ENCODE measurements at places on chromosomes 12 and 14. TPM values are rescaled to one million over a fixed set of nuclear protein-coding genes. Genes with fewer than 3 reads are reported as not detected.
A peak's percentile ranks its signal among the peaks of the same experiment; 100 is the strongest.

GRCh38 chr12:65306366-65307168 lies 28.1 kb downstream of the MSRB3 start:
- DNase-seq = no peak
- H3K4me1 ChIP-seq = peaks cover 39% of the 10 kb centered on the region
- no peak overlapping the region for H3K4me3 ChIP-seq
- H3K27ac ChIP-seq = peak overlapping the region; percentile 34
- H3K27me3 ChIP-seq = no peaks in the 10 kb centered on the region

DNA sequence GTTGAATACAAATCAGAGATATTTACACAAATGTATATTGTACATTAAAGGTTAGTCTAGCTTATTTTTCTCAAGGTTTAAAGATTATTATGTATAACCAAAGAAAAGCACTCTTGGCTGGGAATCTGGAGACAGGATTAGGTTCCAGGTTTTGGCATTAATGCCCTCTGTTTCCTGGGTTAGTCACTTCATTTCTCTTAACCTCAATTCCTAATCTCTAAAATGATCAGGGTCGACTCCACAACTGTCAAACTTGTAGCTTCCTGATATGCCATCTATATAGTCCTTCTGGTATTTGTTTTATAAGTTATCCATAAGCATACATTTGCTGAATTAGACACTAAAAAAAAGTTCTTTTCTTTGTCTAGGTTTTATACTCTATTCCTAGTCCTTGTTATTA lies 2.6 kb downstream of the ITPR2 start:
- H3K4me1 ChIP-seq = peaks cover 5% of the 10 kb centered on the region
- no peaks in the 10 kb centered on the region for H3K27me3 ChIP-seq
- H3K36me3 ChIP-seq = no peaks in the 10 kb centered on the region

DNA sequence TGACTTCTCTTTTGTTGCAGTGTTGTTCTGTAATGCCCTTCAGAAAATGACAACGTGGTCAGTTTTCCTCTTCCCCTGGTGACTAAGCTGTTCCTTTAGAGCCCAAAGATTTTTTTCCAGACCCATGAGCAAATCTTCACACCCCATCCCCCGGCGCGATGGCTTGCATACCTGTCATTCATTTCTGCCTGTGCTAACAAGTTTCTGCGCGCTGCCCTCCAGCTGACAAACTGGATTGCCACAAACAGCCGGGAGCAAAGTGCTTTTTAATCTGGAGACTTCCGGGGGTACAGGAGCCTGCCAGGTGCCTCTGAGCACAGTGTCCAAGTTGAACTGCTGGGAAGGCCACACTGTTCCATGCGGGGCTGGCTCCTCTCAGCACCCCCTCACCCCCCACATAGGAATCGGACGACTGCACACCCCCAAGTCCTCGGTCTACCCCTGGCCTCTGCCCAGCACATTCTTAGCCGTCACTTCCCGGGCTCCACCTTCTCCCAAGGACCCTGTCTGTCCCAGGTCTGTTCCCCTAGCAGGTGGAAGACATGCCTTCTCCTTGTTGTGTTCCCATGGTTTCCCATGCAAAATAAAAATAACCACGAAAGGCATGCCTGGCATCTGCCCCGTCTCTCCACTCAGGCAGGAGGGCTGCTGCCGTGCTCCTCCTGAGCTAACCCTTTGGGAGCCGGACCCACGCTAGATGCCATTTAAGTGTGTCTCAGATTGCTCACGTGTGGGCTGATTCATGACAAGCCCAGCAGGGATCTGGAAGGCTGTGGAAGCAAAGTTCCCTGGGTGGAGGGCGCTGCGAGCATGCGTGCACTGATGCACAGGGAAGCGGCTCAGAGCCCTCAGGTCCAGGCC lies 14.1 kb downstream of the RILPL1 start:
- peaks cover 71% of the 10 kb centered on the region for H3K36me3 ChIP-seq
- H3K4me3 ChIP-seq = no peak overlapping the region
- no peaks in the 10 kb centered on the region for H3K27me3 ChIP-seq
- DNase-seq = peak; percentile 79
- H3K4me1 ChIP-seq = peaks cover 3% of the 10 kb centered on the region

Gene SLCO1C1
- polyA plus RNA-seq = 0.20 TPM

- H3K4me1 ChIP-seq = no peaks in the 10 kb centered on the region
- no peak for DNase-seq
- no peak overlapping the region for H3K4me3 ChIP-seq
- H3K27me3 ChIP-seq = no peaks in the 10 kb centered on the region
Observed at GRCh38 chr14:77276959-77277358, 6.0 kb upstream of the NGB start.

Gene ERC1
- polyA plus RNA-seq = 8.3 TPM

DNA sequence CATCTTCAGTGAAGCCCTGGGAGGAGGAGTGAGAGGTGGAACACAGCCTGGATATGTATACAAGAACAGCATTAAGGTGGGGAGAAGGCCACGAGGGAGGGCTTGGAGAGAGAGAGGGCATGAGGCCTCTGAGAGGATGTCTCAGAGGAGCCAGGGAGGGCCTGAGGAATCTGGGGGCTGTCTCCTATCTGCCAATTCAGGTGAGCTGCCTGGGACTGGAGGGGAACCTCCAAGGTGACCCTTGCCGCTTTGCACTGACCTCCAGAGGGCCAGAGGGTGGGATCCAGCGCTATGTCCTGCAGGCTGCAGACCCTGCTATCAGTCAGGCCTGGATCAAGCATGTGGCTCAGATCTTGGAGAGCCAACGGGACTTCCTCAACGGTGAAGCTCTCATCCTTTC lies 4.4 kb downstream of the ARHGEF25 start:
- no peak for DNase-seq
- peaks cover 39% of the 10 kb centered on the region for H3K27me3 ChIP-seq
- H3K4me1 ChIP-seq = peaks cover 49% of the 10 kb centered on the region

DNA sequence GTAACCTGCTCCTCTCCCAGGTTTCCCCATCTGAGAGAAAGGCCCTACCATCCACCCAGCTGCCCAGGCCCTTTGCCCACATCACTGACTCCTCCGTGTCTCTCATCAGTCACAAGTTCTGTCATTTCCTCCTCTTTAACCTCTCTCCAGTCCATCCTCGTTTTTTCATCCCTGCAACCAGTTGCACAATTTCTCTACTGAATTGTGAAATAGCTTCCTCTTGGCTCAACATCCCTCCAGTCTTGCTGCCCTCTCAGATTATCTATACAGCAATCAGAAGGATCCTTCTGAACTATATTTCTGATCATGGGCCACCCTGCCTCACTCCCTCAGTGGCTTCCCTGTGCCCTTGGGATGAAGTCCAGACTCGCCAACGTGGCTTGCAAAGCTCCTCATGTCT lies 6.8 kb downstream of the FAM161B start:
- peaks cover 77% of the 10 kb centered on the region for H3K36me3 ChIP-seq
- DNase-seq = no peak
- H3K4me1 ChIP-seq = peaks cover 38% of the 10 kb centered on the region
- H3K27ac ChIP-seq = peak overlapping the region; percentile 26
- H3K4me3 ChIP-seq = no peak overlapping the region

Gene OTUB2
- 0.75 TPM for polyA plus RNA-seq

Gene CCDC38
- not detected for polyA plus RNA-seq

Gene RGS6
- polyA plus RNA-seq = 0.73 TPM

GRCh38 chr12:29717540-29718100 lies 66.1 kb downstream of the TMTC1 start:
- peaks cover 9% of the 10 kb centered on the region for H3K4me1 ChIP-seq
- H3K27ac ChIP-seq = no peak overlapping the region
- DNase-seq = no peak
- no peak overlapping the region for H3K4me3 ChIP-seq

Gene TBC1D30
- 6.7 TPM for polyA plus RNA-seq

DNA sequence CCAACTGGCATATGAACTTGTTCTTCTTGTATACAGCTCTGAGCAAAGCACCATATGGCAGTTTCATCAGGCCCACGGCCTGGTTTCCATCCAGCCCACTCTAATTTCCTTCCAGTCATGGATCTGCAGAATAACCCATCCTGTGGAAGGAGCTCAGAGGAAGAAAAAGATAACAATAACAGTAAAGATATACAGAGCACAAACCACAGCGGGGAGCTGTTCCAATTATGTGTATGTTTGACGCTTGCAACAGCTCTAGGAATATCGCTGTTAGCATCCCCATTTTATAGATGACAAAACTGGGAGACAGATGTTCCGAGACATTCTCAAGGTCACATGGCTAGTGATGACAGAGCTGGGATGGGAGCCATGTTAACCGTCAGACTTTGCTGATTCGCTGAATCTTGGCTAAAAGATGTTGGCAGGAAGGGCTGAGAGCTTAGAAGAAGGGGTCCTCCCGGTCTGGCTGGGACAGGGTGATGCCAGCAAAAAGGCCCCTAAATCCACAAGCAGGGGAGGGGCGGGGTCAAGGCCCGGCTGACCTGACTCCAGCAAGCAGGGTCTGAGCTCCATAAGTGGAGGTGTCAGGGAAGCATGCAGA lies 34.4 kb upstream of the CIPC start:
- peak; percentile 70 for DNase-seq
- H3K36me3 ChIP-seq = no peaks in the 10 kb centered on the region
- H3K27ac ChIP-seq = no peak overlapping the region
- no peak overlapping the region for H3K4me3 ChIP-seq
- no peaks in the 10 kb centered on the region for H3K27me3 ChIP-seq

- H3K4me1 ChIP-seq = no peaks in the 10 kb centered on the region
- peak; percentile 80 for DNase-seq
- no peaks in the 10 kb centered on the region for H3K27me3 ChIP-seq
- H3K4me3 ChIP-seq = no peak overlapping the region
Observed at GRCh38 chr14:86654558-86655184, 1124.7 kb downstream of the FLRT2 start.

Gene SLC6A15
- not detected for polyA plus RNA-seq

DNA sequence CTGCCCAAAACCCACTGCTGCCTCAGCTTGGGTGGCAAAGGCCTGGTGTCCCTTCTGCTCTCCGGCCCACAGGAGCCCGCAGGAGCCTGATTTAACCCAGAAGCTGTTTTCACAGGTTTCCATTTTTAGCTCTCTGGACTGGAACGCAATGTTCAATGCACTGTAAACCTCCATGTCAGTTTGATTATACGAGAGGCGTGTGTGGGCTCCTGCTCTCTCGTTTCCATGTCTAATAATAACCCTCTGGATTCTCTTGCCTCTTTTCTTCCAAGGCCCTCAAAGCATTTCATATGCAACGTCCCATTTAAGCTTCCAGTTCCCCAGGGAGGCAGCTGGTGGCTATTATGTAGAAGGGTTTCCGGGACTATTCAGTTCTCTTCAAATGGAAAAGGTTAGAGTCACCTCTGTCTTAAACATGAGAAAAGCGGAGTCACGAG lies 161.1 kb downstream of the SUDS3 start:
- no peak for DNase-seq
- H3K4me3 ChIP-seq = no peak overlapping the region
- no peaks in the 10 kb centered on the region for H3K4me1 ChIP-seq
- H3K36me3 ChIP-seq = no peaks in the 10 kb centered on the region
- no peak overlapping the region for H3K27ac ChIP-seq

GRCh38 chr14:23300687-23301223 lies 1.9 kb downstream of the PPP1R3E start:
- peak overlapping the region; percentile 96 for H3K27ac ChIP-seq
- H3K36me3 ChIP-seq = no peaks in the 10 kb centered on the region
- no peaks in the 10 kb centered on the region for H3K27me3 ChIP-seq
- peak overlapping the region; percentile 73 for H3K4me3 ChIP-seq
- peaks cover 44% of the 10 kb centered on the region for H3K4me1 ChIP-seq

- no peaks in the 10 kb centered on the region for H3K27me3 ChIP-seq
- no peak for DNase-seq
- H3K4me1 ChIP-seq = no peaks in the 10 kb centered on the region
- H3K36me3 ChIP-seq = no peaks in the 10 kb centered on the region
Observed at GRCh38 chr12:34598352-34598827, 576.1 kb downstream of the ALG10 start.

GRCh38 chr12:106942775-106943174 lies 12.9 kb upstream of the TMEM263 start:
- H3K27me3 ChIP-seq = no peaks in the 10 kb centered on the region
- H3K36me3 ChIP-seq = no peaks in the 10 kb centered on the region
- no peak overlapping the region for H3K4me3 ChIP-seq
- no peak overlapping the region for H3K27ac ChIP-seq
- DNase-seq = no peak
- H3K4me1 ChIP-seq = no peaks in the 10 kb centered on the region

Gene DNAH10
- 0.03 TPM for polyA plus RNA-seq

DNA sequence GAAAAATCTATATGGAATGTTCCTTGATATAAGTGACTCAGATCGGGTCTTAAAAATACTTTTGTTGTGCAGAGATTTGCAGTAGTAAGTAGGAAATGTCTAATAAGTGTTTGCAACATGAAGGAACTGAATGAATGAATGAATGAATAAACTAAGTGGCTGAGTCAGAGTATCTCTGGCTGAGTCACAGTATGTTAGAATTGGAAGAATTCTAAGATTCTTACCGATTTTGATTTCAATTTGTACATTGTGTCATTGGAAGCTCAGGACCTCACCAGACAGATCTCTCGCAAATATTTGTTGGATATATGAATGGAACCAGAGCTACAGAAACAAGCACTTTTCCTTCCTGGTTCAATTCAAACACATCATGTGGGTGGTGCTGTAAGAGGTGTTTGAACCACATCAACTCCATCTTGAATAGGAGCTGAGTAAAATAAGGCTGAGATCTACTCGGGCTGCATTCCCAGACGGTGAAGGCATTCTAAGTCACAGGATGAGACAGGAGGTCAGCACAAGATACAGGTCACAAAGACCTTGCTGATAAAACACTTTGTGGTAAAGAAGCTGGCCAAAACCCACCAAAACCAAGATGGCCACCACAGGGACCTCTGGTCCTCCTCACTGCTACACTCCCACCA lies 123.9 kb upstream of the FOXN3 start:
- no peaks in the 10 kb centered on the region for H3K36me3 ChIP-seq
- H3K27me3 ChIP-seq = no peaks in the 10 kb centered on the region
- no peak for DNase-seq
- H3K4me1 ChIP-seq = peaks cover 27% of the 10 kb centered on the region
- no peak overlapping the region for H3K4me3 ChIP-seq

Data from stomach (tissue), 19 donors.